Activated naive CD4-positive, alpha-beta T cell treated with Interleukin-2 at 50 U/mL for 16 hours (primary cell): ENCODE measurements at places on chromosomes 11 and 22.

GRCh38 chr11:116325247-116325646 lies 447.5 kb downstream of the BUD13 start:
- DNase-seq, result no peak

DNA sequence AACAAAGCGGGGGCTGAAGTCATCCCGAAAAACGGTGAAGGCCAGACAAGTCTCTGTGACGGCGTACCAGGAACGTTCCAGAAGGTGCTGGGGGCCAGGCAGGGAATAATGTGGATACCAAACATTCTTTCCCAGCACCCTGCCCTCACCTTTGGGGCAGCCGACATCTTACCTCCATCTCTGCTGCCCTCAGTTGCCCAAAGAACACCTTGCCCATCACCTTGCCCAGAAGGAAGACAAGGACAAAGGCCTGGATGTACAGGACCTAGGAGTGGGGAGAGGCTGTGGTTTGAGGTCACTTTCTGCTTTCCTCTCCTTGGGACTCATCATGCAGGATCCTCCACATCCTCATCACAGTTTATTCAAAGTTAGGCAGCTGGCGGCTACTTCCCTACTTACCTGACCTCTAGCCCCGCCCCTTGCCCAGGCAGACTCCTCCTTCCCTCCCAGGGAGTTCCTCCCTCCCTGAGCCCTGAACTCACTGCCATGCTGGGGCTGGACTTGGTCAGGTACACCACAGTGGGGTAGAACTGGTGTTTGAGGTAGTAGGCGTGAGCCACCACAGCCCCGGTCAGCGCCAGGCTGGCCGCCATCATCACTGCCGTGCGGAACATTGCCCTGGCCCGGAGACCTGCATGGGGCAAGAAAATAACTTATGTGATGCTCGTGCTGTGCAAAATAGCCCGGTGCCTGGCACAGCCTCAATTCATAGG lies 1.2 kb downstream of the SYVN1 start:
- DNase-seq, result peak; percentile 65

DNA sequence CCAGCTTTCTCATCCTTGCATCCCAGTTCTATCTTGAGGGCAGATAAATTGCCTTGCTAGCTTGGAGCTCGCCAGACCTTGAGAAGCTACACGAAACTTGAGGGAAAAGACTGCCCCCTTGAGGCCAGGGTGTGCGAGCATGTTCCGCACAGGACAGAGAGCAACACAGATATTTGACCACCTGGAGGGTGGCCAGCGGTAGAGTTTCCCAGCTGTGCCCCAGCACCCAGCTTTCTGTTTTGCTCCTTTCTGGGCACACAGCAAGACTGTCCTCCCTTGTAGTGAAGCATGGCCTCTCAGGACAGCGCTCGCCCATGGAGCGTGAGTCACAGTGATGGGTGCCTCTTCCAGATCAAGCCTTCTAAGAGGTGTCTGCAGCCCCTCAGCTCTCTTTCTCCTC lies 23.5 kb downstream of the SPATA19 start:
- no peak for DNase-seq

GRCh38 chr11:92050305-92050704 lies 174.3 kb upstream of the FAT3 start:
- DNase-seq, result no peak

DNA sequence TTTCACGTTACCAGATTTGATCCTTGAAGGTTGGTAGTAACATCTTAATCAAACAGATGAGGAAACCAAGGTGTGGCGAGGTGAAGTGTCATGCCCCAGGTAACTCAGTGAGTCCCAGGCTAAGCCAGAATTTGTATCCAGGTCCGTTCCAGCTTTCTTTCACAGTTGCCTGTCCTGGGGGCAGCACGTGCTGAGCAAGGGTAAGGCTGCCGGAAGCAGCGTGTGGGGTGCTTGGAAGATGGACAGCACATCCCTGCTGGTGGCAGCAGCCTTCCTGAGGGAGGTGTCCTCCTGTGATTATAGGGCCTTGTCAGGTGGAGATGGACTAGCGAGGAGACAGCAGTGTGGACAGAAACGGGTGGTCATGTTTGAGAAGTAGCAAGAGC lies 50.9 kb downstream of the TRIOBP start:
- DNase-seq, result no peak

DNA sequence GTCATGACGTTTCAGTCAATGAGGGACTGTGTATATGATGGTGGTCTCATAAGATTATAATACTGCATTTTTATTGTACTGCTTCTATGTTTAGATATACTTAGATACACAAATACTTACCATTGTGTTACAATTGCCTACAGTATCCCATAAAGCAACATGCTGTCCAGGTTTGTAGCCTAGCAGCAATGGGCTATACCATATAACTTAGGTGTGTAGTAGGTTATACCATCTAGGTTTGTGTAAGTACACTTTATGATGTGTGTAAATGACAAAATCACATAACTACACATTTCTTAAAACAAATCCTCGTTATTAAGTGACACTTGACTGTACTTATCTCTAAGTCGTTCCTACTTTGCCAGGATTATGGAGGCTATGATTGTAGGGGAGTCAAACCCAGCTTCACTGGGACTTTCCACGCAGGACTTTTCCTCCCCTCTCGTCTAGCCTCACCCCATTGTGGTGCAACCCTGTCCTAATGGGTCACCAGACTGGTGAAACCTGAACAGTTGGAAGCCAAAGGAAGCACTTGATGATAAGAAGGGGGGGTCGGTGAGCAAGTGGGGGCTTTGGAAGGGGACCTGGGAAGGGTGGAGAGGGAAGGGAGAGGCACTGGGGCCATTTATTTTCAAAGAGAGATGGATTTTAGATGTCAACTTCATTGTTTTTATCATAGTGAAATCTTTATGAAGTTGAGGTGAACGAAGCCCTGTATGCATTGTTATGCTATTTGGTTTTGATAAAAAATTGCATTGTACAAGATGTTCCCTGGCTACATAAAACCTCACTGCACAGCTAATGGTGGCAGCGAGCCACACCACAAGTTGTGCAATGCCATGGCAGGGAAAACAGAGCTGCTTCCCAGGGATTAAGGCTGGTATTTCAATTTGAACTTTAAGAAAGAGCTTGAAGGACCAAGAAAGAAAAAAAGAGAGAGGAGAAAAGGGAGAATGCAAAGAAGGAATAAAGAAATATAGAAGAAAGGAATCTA lies 129.1 kb downstream of the EHF start:
- no peak for DNase-seq

DNA sequence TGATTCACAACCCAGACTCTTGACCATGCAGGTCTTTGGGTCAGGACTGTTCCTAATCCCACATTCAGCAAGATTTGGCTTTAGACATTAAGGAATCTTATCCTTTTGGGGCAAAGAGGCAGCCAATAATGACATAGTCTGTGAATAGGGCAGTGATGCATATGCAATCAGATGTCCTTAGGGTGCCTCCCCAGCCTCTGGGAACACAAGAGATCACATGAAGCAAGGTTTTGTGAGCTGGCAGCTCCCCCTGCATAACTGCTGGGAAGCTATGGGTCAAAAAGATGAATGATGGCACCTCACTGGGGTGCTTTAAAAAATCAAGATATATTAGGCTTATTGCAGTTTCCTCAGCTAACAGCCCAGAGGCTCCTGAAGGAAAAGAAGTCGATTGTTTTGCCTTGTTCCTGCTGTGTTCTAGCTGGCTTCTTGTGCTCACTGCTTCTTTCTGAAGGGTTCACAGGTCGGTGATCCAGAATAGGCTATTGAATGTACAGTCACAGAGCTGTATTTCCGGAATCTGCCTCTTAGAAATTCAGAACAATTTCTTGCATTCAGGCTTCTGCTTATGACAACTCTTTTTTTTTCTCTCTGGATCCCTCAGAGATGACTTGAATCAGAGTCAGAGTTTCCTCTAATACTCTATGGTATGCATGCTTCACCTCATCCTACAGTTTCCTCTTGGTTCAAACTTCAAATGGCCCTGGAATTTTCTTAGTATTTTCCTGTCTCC lies 31.7 kb downstream of the INSC start:
- no peak for DNase-seq

DNA sequence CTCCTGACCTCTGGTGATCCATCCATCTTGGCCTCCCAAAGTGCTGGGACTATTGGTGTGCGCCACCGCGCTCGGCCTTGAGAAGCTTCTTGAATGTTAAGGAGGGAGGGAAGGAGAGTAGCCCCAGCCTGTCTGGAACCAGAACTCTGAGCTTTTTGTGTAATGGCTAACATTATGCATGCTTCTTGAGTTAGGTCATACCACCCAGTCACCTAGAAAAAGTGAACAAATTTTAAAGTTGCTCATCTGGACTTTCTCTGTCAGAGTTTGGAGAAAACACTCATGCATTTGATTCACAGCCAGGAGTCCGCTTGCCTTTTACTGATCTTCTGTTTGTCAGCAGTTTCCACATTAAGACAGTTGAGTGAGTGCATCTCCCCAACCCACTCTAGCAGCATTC lies 82.1 kb downstream of the PPP6R3 start:
- no peak for DNase-seq

GRCh38 chr22:26846645-26847044 lies 189.3 kb downstream of the MIAT start:
- no peak for DNase-seq

- no peak for DNase-seq
Measured at GRCh38 chr11:34183848-34184391, 78.5 kb downstream of the NAT10 start.

- DNase-seq, result peak; percentile 21
Measured at GRCh38 chr22:42080287-42080686, 787 bp downstream of the SMDT1 start.

DNA sequence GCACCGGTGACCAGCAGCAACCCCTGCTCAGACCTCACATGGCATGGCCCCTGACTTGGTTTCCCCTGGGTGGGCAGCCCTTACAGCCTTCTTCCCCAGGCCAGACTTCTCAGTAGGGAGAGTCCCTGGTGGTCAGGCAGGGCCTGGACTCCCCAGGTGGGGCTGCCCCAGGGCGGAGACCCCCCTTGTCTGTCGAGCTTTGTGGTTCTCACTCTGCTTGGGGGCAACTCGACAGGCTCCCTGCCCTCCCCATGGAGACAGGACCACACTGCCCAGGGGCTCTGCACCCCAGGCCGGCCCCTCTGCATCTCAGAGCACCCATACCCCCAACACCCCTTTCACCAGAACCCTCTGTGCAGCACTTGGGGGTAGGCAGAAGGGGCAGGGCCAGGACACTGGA lies 87.7 kb downstream of the MORC2 start:
- no peak for DNase-seq

DNA sequence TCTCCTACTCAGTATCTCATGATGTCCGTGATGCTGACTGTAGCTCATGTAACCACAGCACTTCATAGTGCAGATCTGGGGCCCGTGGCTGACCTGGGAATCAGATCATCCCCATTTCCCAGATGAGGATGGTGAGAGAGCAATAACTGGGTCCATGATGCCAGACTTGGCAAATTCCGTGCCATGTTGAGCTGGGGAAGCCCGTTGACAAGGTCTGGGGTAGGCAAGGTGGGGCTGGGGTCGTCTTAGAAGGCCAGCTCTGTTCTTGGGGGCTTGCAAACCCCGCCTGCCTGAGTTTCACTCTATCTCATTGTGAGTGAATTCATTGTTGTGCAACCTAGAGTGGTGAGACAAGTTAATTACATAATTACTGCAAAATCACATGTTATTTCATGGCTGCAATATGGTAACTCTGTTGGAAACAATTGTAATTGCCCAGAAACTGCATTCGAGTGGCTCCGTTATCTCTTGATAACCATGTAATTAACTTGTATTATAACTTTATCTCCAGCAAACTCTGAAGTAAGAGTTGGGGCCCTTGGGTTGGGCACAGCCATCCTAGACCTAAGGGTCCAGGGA lies 41.7 kb downstream of the LMO1 start:
- no peak for DNase-seq

DNA sequence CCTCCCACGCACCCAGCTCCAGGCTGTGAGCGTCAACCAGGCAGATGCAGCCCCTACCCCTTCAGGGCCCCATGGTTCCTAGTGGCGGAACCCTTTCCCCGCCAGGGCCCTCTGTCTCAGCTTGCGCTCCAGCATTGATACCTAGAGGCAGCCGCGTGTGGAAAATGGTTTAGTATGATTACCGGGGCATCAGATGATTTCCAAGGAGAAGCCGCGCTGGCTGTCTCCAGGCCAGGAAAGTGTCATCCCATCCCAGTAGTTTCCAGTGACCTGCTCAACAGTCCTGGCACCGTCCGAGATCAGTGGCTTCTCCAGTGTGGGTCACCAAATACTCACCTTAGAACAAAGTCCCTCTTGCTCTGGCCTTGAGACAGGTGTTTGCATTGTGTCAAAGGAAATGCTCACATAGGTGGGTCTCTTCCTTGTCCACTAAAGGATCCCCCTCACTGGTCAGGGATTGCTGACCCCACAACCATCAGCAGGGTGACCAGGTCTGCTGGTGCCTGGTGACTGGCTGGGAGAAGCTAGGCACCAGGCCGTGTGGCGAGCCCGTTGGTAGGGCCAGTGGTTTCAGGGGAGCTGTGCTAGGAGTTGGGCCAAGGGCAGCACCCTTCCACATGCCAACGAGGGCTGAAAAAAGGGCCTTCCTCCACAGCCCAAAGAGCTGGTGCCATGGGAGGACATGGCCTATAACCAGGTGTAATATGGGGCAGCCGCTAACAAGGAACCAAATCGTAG lies 109.4 kb downstream of the MORC2 start:
- no peak for DNase-seq

DNA sequence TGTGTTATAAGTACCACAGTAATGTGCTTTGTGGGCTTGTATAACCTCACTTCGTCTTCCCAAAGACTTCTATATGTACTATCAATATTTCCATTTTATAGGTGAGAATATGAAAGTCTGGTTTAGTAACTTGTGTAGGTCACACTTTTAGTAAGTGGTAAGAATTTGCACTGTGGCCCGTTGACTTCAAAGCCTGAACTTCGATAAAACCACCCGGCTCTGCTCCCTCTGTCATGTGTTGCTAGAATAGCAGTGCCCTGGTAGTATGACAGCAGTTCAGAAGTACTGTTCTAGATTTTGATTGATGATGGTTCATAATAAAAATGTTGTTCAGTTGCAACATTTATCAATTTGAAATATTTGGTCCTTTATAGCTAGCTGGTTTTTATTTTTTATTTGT lies 110.2 kb upstream of the SORL1-AS1 start:
- peak; percentile 39 for DNase-seq

GRCh38 chr11:20249796-20250195 lies 89.5 kb upstream of the DBX1 start:
- DNase-seq, result no peak

DNA sequence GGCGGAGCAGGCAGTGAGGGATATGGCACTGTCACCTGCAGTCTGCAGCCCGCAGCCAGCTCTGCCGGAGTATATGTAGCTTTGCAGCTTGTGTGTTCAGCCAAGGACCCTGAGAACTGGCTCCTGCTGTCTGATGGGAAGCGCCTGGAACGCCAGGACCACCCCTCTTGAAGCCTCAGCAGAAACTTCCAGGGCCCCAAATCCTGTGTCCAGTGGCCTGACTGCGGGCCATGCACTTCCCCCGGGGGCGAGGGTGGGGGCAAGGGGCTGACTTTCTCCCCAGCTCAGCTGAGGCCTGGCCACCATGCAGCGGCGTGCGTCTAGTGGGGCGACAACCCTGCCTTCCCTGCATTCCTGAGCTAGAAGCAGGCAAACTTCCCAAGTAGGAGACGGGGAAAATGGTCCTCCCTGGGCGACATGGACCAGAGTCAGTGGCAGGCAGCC lies 32.3 kb downstream of the PISD start:
- DNase-seq, result no peak

GRCh38 chr11:124869331-124869730 lies 4.1 kb downstream of the ROBO3 start:
- no peak for DNase-seq

- no peak for DNase-seq
Measured at GRCh38 chr22:32326647-32327046, 31.0 kb upstream of the RFPL3 start.

- no peak for DNase-seq
Measured at GRCh38 chr11:131025421-131026125, 109.3 kb upstream of the SNX19 start.
